ENCODE measurements at places on chromosomes 13 and 19.

DNA sequence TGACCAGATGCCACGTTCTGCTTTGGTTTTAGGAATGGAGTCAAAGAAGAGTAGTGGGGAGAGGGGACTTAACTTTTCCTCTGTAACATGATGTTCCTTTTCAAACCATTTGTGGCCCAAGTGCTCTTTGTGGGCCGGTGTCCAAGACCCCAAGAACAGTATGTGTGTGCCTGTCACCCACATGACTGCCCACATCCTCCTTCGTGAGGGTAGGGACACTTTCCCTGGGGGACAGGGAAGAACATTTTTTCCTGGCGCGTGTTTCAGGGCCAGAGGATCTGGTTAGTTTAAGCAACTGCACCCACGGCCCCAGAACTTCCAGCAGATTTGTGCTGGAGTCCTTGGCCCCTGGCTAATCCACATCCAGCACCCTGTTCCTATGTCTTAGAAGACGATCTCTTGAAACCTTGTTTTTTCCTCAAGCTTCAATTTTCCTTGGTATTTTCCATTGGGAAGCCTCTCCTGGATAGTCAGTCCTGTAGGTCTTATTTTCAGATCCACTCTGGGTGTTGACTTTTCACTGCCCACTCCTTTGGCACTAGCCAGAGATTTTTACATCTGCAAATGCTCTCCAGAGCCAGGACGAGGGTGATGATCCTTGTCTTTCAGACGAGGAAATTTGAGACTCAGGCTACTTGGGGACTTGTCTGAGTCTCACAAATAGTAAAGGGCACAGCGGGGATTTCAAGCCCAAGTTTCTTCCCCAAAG is 10.8 kb upstream of the CCDC97 start:
- DNase-seq: no peak

- DNase-seq: no peak
Observed at GRCh38 chr13:110989331-110989730, 74.5 kb upstream of the ANKRD10 start.

DNA sequence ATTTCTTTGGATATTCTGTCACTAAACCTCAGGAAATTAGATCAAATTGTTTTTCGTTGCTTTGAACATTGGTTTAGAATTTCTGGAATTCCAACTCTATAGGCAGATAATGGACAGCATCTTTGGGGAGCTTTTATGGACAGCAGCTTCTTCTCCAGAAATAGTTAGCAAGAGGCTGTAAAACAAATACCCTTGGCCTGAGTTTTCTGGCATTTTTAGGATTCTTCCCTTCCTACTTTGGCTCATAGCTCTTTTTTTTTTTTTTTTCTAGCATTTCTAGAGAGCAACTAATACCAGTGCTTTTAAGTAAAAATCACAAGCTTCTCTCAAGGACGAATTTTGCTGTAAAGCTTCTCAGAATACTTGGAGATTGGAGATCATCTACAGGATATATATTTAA is 169.8 kb upstream of the SPRY2 start:
- DNase-seq: no peak

GRCh38 chr13:75610466-75610865 is 25.7 kb upstream of the LMO7 start:
- DNase-seq: no peak

DNA sequence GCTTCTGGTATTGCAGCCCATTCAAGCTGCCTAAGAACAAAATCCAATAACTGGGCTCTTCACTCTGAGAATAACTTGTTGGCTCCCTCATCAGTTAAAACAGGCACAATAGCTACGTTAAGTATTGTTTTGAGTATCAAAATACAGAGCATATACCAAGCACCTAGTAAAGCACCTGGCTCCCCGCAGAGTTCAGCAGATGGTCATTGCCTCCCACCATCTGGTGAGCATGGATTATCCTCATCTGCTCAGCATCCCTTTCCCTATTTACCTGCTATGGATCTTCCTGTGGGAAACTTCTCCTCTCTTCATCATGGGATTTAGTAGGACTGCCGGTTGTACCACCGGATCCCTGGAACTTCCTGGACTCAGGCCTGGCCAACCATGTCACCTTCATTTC is 199.2 kb upstream of the MAB21L1 start:
- DNase-seq: no peak

- DNase-seq: no peak
Observed at GRCh38 chr13:34256236-34256635, 438.3 kb downstream of the RFC3 start.

DNA sequence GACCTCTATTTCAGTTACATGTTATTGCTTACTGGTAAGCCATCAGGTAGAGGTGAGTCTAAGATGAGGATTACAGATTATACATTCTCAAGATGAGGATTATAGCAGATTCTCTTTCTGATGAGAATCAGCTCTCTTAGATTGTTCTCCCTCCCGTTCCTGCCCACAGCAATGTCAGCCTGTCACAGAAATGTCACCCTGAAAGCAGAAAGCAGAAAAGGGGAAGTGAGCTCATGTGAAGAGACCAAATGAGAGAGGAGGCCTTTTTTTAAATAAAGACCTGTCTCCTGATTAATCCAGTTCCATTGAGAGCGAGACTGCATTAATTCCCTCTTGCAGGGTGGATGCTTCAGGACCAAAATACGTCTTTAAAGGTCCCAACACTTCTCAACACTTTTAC is 445.6 kb downstream of the KCTD12 start:
- DNase-seq: no peak

GRCh38 chr13:89812856-89813255 is 1534.6 kb upstream of the MIR17HG start:
- DNase-seq: no peak

GRCh38 chr13:77274126-77274525 is 52.8 kb downstream of the MYCBP2 start:
- no peak for DNase-seq

- DNase-seq: no peak
Observed at GRCh38 chr13:32443111-32443510, 15.2 kb upstream of the N4BP2L1 start.

DNA sequence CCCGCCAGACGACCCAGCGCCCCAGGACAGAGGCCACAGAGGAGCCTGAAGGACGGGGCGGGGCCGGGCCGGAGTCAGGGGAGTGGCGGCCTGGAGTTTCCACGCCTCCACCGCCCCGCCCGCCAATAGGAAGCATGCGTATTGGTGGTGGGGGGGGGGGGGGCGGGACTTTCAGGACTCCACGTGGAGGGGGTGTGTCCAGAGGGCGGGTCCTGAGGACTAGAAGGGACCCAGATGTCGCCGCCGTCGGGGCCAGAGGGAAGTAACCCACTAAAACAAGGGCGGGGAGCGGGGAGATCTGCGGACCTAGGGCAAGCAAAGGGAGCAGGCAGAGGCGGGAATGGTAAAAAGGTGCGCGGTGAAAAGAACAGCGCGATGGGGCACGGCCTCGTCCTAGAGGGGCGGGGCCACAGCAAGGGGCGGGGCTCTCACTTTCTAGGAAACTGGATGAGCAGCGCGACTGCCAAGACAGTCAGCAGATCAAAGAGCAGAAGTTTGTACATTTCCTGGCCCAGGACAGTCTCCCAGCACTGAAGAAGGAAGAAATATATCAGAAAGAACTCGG is 2.8 kb upstream of the LENG1 start:
- peak; percentile 61 for DNase-seq

DNA sequence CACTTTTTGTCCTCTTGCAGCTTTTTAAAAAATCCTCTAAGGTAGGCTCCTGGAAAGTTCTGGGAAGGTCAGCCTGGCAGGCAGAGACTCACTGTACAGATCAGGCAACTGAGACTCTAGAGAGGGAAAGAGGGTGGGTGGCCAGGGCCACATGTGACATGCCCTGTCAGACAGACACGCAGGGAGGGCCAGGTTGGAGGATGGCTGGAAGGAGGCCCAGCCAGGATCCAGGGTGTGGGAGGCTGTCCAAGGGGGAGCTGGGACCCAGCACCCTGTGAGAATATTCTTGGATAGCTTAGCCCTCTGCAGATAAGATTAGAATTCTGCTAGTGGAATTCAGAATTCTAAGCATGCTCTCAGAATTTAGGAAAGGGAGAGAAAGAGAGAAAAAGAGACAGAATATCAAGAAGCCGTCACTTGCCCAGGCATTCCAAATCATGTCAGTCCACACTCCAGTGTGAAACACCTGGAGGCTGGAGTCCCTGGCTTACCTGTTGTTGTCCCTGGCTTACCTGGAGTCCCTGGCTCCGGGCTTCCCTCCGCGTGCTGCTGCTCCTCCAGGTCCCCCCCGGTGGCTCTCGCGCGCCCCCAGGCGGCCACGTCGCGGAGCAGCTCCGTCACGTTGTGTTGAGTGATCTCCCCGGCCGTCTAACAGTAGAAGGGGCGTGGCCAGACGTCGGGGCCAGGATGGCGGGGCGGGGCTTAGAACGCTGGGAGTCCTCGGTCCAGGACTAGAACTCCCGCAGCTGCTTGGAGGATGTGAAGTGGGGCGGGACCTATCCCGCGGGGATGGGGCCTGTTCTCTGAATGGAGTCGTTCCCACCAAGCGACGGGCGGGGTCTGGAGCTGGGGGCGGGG is 2.8 kb upstream of the TNNI3 start:
- DNase-seq: peak; percentile 61

- no peak for DNase-seq
Observed at GRCh38 chr19:1261798-1262622, 7.1 kb upstream of the CIRBP start.

- DNase-seq: no peak
Observed at GRCh38 chr13:106352850-106353249, 182.6 kb downstream of the EFNB2 start.

- no peak for DNase-seq
Observed at GRCh38 chr19:55493052-55493644, 4.9 kb downstream of the SSC5D start.

DNA sequence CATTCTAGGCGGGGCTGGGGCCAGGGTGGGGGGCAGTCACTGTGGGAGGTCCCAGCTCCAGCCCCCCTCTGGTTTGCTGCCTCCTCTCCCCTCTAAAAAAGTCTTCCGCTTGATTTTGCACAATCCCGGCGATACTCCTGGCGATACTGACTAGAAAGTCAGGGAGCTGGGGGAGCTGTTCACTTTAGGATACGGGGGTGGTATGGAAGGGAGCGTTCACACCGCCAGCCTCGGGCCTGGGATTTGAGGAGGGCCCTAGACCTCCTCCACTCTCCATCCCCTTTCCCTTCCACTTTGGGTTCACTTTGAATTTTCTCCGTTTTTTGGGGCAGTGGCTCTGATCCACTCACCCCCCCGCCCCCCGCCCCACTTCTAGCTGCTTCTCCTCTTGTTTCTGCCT is 35.0 kb downstream of the KEAP1 start:
- no peak for DNase-seq

DNA sequence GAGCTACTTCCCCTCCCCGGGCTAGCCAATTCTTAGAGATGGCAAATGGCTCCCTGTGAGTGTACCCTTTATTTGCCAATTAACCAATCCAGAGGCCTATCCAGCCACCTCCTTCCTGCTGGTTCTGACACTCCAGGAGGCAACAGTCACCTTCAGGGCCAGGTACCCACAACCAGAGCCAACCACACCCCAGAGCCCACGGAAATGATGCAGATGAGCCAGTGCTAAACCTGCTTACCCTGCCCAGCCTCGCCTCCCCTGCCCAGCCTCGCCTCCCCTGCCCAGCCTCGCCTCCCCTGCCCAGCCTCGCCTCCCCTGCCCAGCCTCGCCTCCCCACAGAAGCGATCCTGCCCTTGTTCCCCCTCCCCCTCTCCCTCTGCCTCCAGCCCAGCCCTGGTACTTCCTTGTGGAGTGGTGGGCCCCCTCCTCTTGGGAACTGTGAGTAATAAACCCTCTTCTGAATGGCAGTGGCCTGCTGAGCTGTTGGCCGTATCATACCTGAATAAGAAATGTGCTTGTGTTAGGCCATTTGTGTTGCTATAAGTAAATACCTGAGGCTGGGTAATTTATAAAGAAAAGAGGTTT is 173.8 kb upstream of the RNF113B start:
- no peak for DNase-seq

DNA sequence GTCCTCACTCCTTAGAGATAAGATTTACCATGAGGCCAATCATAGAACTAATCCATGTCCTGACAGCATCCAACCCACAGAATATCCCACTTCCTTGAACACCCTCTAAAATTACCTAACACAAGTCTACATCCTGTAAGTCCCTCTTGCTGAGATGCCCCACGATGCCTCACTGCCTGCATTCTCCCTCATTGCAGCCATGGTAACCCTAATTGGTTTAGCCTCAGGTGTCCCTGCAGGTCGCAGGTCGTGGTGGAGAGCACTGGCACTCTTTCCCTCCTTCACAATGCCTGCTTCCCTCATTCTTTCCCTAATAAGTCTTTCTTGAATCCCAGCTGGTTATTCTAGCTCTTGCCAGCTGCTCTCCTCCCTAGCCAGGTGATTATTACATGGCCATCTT is 35.3 kb upstream of the MYO16 start:
- no peak for DNase-seq

GRCh38 chr13:66546534-66547379 is 683.4 kb downstream of the PCDH9 start:
- DNase-seq: no peak

DNA sequence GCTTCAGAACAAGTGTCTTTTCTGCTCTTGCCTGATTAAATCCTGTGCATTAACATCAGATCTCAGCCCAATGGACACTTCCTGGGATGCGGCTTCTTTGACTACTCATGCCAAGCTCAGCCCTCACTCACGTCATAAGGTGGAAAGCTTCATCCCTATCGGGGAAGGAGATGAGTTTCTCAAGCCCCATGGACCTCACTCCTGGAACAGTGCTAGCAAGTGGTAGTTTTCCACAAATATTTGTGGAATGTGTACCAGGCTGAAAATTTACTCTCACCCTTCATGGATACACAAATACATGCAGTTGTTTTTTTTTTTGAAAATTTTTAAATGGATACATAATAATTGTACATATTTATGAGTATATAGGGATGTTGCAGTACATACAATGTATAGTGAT is 34.6 kb upstream of the FARP1 start:
- no peak for DNase-seq
